ENCODE measurements at places on chromosomes 3 and 15.

DNA sequence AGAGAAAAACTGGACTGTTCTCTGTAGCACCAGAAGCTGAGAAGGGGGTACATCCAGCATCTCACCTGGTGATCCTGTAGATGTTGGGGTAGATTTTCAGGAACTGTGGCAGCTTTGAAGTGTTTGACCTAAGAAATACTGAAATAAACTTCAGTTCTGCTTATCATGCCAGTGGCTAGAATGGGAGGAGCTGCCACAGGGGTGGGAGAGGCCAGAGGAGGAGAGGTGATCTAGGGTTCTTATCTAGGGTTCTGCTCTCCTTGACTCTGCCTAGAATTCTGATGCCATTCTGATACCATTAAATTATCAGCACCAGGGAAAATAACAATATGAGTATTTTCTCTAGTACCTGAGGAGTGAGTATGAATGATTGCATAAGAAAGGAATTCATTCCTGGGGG lies 10.2 kb upstream of the CPOX start:
- no peak for DNase-seq

DNA sequence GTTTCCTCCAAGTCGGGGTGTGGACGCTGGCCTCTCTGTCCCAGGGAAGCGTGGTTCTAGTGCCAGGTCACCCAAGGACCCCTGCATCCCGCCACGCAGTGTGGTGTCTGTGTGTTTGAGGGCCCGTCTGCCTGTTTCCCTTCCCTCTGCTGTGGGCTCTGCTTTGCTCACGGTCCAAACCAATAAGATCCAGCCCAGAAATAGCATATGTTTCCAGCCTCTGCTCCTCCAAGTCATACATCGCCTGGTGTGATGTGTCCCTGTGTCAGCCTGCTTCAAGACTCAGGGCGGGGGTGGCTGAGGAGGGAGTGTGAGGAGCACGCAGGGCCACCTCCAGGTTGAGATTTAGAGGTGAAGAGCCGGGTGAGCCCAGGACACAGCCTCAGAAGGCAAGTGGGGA lies 21.9 kb upstream of the RPL29 start:
- DNase-seq = no peak

- DNase-seq = no peak
These were observed 9.1 kb upstream of the PPARG start for GRCh38 chr3:12279591-12280326.

DNA sequence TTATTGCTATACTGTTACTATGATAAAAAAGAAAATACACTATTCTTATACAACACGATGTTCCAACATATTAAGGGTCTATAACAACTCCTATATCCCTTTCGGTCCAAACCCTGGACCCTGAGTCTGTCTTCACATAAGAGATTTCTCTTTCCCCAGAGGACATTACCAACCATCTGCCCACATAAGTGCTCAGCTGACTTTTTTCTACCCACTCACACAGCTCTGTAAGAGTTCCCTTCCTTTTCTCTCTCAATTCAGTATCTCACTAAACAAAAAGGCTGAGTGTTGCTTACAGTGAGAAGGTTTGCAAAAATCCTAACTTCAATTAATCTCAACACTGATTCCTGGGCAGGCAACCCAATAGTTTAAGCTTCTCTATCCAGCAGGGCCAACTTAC lies 30.5 kb downstream of the ITGB5 start:
- no peak for DNase-seq

- DNase-seq = no peak
These were observed 558.7 kb upstream of the KCNMB2 start for GRCh38 chr3:177977381-177978158.

GRCh38 chr15:93286446-93286845 lies 197.4 kb upstream of the RGMA start:
- no peak for DNase-seq

- DNase-seq = peak; percentile 90
These were observed 25.8 kb downstream of the LRTM1 start for GRCh38 chr3:54901906-54902685.

- no peak for DNase-seq
These were observed 108.1 kb upstream of the RNF7 start for GRCh38 chr3:141629976-141630375.

DNA sequence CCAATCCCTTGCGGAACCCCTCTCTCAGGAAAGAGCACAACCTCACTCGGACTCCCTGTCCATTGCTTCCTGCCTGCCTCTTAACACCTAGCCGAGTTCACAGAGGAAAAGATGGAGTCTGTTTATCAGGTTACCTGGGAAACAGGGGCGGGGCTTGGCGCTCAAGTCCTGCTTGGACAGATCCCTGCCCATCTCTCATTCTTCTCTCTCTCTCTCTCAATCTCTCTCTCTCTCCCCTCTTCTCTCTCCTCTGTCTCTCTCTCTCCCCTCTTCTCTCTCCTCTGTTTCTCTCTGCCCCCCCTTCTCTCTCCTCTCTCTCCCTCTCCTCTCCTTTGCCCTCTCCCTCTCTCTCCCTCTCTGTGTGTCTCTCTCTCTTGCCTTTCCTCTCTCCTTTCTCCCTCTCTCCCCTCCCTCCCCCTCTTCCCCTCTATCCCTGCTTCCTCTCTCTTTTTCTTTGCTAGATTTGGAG lies at the start of gene EFHB:
Gene EFHB, minus strand, starts transcription at position 120 of the 469 bp plus-strand sequence. CDS start 199 bp downstream, outside the sequence.
- DNase-seq = no peak

- DNase-seq = no peak
These were observed 37.3 kb downstream of the STARD5 start for GRCh38 chr15:81286621-81287121.

- DNase-seq = no peak
These were observed 249.1 kb downstream of the TBL1XR1 start for GRCh38 chr3:176948151-176948550.

DNA sequence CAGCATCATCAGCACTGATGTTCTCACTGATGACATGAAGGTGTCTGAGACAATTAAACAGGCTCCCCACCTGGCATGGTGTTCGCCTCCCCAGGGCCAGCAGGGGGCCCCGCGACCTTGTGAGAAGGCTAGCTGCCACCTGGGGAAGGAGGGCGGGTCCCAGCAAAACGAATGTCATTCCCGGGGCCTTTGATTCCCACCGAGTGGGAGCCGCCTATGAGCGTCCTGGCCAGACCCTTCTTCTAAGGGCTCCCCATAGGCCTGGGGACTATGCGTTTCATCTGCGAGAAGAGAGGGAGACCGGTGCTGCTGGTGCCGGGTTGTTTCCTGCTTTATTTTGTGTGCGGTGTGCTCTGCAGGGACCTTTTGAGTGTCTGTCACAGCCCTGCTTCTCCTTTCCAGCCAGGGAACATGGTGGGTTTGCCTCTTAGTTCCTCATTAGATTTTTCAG lies 20.5 kb upstream of the MINDY4B start:
- peak; percentile 36 for DNase-seq

DNA sequence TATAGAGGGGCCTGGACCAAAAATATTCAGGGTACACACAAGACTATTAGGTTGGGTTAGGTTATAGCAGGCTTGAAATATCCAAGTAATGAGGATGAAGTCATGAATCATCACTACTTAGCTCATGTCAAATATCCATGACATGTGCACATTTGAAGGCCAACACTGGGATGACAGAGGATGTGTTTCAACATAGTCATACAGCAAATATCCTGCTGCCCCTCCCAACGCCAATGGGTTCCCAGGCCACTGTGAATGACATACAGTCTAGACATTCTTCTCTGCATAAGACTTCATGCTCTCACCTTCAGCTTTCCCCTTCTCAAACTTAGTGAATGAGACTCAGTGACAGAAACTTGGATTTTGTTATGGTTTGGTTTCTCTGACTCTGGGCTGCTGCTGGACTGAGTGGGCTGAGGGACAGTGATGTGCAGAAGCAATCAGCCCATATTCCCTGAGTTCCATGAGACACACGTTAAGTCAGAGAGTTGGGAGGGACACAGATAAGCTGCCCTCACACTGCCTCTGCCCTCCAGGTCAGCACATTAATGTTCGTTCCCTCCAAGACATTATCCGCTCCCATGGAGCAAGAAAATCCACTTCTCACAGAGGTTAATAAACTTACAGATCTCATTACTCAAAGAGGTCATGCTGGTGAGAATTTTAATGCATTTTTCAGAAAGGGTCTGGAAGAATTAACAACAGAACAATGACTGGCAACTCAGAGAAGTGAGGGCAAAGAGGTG lies 15.4 kb downstream of the HOMER2 start:
- DNase-seq = no peak

GRCh38 chr3:126373146-126373613 lies 16.0 kb upstream of the KLF15 start:
- DNase-seq = no peak

DNA sequence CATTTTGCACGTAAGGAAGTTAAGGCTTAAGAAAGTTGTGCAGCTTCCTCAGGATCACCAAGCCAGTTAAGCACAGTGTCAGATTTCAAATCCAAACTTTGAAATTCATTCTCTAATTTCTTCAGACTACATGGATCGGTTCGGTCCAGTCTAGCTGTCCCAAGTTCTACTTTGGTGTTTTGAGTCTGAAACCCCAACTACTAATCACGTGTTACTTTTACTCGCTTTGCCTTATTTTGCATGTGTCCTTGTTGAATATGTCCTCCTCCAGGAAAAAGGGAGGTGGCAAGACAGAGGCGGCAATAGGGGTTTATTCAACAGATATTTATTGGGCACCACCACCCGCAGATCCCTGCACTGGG lies 522 bp upstream of the GXYLT2 start:
- DNase-seq = no peak

GRCh38 chr3:47890126-47890827 lies 87.3 kb downstream of the DHX30 start:
- DNase-seq = no peak

GRCh38 chr3:119498186-119499011 lies at the start of gene TIMMDC1:
Gene TIMMDC1, plus strand, starts transcription at chr3:119498547. Its CDS starts 187 bp downstream, at chr3:119498734.
- peak; percentile 98 for DNase-seq

- no peak for DNase-seq
These were observed 37.6 kb downstream of the PTPN23 start for GRCh38 chr3:47418167-47419082.

DNA sequence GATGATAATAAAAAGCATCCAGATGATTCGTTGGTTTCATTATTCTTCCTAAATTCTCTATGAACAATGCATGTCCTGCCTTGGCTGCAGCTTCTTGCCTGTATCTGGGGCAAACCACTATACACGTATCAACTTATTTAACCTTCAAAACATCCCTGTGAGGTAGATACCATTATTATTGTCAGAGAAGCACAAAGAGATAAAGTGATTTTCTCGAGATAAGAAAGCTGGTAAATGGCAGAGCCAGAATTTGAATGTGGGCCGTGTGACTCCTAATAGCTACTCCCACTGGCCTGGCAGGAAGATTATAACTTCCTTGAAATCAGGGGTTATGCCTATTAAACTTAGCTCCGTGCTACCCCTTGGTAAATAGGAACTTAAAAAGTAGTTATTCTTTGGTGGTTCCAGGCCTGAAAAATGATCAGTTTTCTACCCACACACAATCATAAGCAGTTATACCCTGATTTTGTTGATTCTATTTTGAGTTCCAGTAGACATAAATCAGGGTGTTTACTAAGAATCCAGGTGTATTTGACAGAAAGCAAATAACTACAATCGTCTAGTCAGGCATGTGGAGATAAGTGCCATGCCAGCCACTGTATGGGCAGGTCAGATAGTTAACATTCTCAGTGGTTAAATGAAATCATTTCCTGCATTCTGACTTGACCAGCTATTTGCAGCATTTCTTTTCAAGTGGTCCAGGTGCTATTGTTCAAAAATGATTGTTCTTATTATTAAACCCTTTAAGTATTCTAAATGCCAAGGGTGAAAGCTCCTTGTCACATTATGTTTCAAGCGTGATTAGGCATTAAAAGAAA lies 99.2 kb upstream of the LRRN1 start:
- DNase-seq = no peak

DNA sequence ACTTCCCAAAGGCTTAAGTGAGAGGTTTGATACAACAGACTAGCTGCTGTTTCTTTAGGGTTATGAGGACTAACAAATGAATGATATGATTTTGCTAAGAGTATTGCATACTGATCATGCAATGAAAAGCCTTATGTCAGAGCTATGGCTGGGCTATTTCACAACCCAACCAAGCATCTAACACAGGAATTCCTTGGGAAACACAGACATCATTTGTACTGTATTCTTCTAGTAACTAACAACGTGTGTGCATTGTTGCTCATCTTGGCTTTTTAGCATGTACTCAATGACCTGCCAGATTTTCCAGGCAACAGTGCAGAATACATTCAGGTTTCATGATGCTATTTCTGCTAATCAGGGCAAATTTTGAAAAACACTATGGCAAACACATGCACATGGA lies 19.3 kb downstream of the PDZRN3 start:
- no peak for DNase-seq

DNA sequence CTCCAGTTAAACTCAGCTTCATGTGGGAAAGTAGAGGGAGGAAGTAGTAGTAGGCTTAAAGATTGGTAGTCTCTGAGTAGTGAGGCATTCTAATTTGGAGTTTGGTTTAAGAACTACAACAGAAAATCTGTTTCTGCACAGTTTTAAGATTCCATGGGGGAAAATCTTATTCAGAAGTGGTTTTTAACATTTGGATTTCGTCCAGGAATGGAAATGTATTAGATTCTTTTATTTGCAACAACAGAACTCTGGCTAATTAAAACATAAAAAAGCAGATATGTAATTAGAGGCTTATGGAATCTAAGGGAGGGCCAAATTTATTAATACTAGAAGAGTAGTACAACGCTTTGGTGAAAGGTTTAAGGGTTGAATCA lies 36.0 kb downstream of the NECTIN3 start:
- no peak for DNase-seq

- no peak for DNase-seq
These were observed 67.6 kb downstream of the NR1D2 start for GRCh38 chr3:24012589-24013269.

GRCh38 chr3:120177707-120178306 lies 83.6 kb upstream of the GSK3B start:
- no peak for DNase-seq

DNA sequence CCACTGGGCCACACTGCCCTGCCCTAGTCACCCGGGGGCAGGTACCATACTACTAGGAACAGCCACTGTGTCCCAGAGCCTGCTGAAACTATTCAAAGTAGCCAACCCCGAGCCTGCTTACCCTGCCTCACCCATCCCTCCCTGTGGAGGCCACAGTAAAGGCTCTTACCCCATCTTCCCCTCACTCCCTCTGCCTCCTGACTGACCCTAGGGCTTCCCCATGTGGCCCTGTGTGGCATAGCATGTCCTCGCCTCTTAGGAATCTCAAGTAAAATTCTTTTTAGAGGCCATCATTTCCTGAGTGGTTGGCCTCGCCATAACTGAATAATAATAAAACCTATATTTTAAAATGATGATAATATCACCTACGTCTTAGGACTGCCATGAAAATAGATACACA lies 112.2 kb upstream of the SLC6A11 start:
- no peak for DNase-seq

GRCh38 chr15:55786341-55786740 lies 43.4 kb upstream of the PRTG start:
- DNase-seq = no peak

DNA sequence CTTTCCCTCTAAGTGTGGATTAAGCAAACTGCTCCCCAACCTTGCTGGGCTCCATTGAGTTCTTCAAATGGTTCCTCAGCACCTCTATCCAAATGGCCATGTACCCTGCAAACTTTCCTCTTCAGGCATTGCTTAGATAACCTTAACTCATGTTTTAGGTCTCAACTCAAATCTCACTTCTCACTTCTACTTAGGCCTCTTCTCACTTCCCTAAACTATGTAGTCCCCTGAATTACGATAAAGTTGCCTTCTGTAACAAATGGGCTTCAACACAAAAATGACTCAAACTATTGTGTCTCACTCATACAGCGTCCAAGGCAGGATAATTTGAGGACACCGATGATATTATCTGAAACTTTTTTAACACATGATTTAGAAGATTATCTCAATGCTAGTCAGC lies 62.4 kb upstream of the STAC start:
- no peak for DNase-seq

Data from adrenal gland (tissue), 19 donors.